ENCODE measurements at places on chromosomes 4 and X.

DNA sequence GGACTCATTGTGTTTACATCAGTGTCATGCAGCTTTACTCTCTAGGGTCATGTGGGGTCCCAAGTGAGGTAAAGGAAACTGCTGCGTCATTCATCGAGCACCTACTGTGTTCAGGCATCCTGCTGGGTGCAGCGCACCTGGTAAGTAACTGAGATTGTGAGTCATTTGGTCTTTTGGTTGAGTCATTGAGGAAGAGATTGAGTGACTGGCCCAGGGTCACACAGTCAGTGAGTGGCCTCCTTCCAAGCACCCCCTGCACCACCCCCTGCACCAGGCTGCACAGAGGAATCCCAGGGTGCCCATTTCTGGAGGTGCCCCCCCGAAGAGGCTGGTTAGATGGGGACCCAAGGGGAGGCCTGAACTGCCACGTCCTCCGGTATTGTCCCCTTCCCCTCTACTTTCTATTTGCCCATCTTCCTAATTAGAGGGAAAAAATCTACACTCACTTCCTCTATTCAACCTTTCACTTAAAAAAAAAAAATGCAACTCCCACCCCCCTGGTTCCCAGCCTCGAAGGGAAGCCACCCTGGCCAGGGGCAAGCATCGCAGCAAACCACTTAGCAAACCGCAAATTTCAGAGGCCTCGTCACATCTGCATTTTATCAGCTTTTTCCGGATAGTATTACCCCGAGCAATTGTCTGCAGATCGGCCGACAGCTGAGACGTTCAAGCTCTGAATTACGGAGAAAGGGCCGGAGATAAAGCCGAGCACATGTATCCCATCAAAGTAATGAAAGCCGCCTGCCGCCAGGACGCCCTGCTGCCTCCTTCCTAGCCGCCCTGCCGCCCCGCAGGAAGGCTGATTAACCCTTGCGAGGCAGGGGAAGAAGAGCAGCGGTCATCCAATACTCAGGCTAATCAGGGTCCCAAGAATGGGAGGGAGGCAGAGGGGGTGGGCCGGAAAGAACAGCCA is 96.3 kb upstream of the MSX1 start:
- DNase-seq: no peak

GRCh38 chr4:173532725-173533511 is 2.9 kb upstream of the HAND2 start:
- no peak for DNase-seq

- DNase-seq: no peak
Observed at GRCh38 chrX:9668537-9668936, 97.1 kb downstream of the GPR143 start.

DNA sequence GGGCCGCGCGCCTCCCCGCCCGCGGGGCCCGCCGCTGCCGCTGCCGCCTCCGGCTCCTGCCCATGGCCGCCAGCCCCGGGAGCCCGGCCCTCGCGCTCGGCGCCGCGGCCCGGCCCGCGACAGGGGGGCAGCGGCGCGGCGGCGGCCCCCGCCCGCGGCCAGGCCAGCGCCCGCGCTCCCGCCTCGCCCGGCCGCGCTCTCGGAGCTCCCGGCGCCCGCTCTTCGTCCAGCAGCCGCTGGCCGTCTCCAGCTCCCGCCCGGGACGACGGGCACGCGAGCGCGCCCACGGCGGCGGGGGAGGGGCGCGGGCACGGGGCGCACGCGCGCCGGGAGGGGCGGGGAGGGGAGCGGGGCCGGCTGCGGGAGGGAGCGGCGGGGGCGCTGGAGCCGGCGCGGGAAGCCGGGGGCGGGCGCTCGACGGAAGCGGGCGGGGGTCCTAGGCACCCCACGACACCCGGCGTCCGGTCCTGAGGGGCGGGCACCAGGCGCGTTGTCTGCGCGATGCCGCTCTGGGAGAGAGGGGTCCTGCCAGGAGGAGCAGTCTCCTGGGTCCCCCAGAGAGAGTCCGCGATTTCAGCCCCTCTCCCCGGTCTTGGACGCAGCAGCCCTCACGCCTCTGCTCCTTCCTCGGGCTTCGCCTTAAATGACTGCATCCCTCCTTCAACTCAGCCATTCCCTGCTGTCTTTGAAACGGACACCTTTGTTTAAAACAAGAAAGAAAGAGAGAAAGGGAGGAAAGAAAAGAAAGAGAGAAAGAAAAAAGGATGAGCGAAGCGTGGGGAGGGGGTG is 490 bp upstream of the PDZD4 start:
- no peak for DNase-seq

Measured in T-helper 22 cell (primary cell).